ENCODE measurements at places on chromosomes 6 and 20.

GRCh38 chr20:43243672-43244269 lies 54.1 kb upstream of the PTPRT start:
- no peak for DNase-seq

DNA sequence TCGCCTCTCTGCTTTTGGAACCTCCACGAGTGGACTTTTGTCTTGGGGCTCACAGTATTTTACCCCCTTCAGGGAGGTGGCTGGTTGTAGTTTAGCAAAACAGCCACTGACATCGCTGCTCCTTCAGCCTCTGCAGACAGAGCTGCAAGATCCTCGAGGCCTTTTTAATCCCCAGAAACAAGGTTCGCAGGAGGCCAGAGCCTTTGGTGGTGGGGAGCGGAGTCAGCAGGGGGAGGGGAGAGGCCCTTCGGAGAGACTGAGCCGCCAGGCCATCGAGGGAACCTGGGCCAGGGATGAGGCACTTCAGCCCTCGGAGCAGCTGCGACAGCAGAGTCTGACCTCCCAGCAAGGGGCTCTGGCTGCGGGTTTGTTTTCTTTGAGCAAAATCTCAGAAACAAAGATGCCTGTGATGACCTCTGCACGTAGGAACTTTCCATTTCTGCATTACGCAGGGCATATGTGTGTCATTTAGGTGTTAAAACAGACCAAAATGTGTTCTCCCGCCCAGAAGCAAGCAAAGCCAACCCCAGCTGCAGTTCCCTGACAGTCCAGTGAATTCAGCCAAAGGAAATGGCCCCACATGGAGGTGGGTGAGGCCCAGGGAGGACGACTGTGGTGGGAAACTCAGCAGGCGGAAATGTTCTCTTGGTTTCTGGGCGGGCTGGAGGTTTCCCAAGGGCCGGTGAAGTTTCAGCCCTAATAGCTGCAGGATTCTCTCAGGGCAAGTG lies 171.2 kb upstream of the SULF2 start:
- no peak for DNase-seq

GRCh38 chr20:37999526-38000263 lies 33.6 kb downstream of the TTI1 start:
- no peak for DNase-seq

DNA sequence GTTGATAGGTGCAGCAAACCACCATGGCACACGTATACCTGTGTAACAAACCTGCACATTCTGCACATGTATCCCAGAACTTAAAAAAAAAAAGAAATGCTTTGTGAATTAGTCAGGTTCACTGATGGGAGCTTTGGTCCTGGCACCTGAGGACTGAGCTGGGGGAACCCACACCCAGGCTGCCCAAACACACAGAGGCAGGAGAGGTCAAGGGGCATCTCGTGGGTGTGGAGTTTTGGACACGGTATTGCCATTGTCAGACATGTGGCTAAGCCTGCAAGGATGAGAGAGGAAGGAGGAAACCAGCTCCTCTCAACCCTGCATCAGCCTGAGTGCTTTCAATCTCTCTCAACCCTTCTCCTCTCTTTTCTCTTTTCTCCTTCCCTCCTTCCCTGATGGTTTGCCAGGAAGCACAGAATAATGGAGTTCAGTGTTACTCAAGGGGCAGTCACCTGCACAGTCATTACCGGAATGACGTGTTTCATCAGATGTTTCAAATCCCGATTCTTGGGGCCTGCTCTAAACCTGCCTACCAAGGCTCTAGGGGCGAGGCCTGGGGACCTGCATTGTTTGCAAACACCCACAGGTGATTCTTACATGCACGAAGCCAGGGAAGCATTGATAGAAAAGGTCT lies 89.9 kb upstream of the NEDD9 start:
- DNase-seq = no peak

DNA sequence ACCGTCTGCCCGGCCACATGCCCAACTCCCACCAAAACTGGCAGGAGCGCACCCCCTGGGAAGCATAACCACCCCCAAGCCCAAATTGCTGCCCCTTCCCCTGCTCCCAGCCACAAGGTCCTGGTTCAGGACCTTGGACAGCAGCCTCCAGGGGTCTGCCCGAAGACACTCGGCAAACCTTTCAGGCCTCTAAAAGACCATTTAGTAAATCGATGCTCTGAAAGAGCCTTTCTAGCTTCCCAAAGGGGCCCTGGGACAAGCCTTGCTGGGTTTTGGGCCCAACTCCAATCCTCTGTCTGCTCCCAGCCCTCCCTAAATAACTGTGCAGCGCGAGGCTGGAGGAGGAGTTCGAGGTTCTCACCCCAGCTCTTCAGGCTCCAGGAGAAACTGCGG lies 30.5 kb downstream of the GRM4 start:
- no peak for DNase-seq

GRCh38 chr20:43389211-43389610 lies 68.5 kb upstream of the SRSF6 start:
- peak; percentile 36 for DNase-seq

- DNase-seq = no peak
Observed at GRCh38 chr6:57257911-57258541, 35.9 kb upstream of the RAB23 start.

- DNase-seq = no peak
Observed at GRCh38 chr6:36853325-36853724, 14.1 kb upstream of the CPNE5 start.

- DNase-seq = no peak
Observed at GRCh38 chr20:23142162-23143050, 56.3 kb upstream of the CD93 start.

GRCh38 chr6:43199912-43200311 lies 17.9 kb downstream of the CUL9 start:
- no peak for DNase-seq

- no peak for DNase-seq
Observed at GRCh38 chr6:27205375-27206278, 41.9 kb upstream of the PRSS16 start.

- no peak for DNase-seq
Observed at GRCh38 chr20:21190869-21191268, 65.0 kb downstream of the KIZ start.

- peak; percentile 32 for DNase-seq
Observed at GRCh38 chr6:125587666-125588632, 161.5 kb upstream of the HEY2 start.

DNA sequence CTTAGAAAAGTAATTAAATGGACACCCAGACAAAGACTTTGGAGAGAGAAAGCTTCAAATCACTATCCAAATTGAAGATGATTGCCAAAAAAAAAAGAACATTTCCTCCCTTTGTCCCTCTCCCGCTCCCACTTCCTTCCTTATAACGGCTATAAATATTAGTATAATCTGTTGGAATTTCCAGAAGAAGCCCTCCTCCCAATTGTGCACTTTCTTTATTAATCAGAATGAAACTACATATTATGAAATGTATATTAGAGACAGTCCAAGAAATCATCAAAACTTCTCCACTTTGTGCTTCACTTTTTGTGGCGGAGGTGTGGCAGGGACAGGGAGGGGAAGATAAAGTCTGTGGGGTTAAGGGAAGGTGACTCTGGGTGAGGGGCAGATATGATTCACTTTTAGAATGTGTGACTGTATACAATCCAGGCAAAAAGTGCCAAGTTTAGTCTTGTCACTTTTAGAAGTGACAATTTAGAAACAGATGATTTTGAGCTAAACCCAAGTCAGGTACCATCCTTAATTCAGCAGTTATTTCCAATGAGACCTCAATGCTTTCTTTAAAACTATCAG lies 195.0 kb upstream of the MARCKS start:
- DNase-seq = no peak

- DNase-seq = no peak
Observed at GRCh38 chr6:126312013-126312665, 27.8 kb upstream of the CENPW start.

- peak; percentile 77 for DNase-seq
Observed at GRCh38 chr6:152293404-152293803, 343.8 kb downstream of the SYNE1 start.

GRCh38 chr20:63058696-63059335 lies 52.1 kb upstream of the BHLHE23 start:
- DNase-seq = no peak

- DNase-seq = no peak
Observed at GRCh38 chr6:14811775-14812428, 434.0 kb upstream of the JARID2 start.

DNA sequence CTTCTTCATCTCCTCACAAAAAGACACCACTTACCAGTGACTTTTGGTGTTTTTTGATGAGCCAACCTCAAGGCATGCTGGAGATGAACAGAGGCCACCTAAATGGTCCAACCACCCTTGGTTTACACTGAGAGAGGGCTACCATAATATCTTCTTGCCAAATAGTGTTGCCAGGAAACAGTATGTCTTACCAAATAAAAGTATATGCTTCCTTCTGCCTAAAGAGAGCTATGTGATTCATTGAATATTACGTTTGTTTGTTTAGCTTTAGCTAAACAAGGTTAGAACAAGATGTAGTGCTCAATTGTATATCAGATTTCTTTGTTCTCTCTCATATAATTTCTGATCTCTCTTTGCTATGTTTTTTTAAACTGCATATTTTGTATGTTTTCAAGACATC lies 40.6 kb upstream of the BMP6 start:
- DNase-seq = no peak

DNA sequence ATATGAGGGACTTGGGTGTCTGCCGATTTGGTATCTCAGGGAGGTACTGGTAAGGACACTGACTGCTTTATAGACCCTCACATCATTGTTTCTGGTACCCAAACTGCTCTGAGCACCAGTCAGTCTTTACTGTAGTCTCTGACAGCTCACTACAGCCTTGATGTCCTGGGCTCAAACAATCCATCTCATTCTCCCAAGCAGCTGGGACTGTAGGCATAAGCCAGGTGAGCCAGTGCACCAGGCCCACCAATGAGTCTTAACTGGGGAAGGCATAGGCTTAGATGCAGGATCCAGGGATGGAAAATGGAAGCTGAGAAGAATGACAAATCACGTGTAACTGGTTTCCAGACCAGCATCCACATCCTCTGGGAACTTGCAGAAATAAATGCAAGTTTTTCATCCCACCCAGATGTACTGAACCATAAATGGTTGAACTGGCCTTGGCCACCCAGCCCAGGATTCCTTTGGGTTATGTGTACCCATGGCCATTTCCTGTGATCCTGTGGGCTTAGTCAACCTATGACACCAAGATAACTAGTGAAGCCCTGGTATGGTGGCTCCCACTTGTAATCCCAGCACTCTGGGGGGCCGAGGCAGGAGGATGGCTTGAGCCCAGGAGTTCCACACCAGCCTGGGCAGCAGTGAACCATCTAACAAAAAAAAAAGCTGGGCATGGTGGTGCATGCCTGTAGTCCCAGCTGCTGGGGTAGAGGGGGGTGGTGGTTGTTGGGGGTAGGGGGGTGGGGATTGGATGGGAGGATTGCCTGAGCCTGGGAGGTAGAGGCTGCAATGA lies 5.8 kb downstream of the TUBB start:
- DNase-seq = no peak

DNA sequence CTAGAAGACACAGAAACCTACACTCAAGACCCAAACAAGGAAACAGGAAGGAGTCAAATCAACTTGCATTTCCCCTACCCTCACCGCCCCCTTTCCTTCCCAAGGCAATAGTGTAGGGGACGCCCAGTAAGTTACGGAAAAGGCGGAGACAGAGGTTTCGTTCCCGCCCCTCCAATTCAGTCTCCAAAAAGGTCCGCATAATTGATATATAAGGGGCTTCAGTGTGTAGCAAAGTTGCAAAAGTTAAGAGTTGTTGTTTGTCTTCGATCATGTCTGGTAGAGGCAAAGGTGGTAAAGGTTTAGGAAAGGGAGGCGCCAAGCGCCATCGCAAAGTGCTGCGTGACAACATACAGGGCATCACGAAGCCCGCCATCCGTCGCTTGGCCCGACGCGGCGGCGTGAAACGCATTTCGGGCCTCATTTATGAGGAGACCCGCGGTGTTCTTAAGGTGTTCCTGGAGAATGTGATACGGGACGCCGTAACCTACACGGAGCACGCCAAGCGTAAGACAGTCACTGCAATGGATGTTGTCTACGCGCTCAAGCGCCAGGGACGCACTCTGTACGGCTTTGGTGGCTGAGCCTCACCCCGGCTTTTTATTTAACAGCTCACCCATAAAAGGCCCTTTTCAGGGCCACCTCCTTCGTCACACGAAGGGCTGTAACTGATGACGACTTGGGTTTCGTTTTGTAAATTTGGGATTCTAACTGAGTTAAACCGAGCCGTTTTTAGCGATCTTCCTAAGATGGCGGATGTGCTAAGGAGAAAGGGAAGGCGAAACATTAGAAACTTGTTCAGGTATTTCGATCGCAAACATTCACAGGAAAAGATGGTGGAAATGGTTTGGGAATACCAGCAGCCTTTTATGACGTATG lies 124.6 kb upstream of the BTN3A2 start:
- DNase-seq = peak; percentile 69

DNA sequence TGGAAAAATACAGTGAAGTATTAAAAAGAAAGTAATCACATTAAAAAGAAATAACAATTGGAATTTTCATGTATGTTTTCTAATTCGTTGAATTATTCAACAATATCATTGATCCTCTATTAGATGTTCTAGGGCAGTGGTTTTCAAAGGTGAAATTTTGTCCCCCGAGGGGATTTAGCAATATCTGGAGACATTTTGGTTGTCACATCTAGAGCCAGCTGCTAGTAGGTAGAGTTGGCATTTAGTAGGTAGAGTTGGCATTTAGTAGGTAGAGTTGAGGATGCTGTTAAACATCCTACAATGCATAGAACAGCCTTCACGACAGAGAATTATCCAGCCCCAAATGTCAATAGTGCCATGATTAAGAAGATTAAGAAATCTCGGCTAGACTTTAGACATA lies 173.7 kb downstream of the BCAS1 start:
- no peak for DNase-seq

DNA sequence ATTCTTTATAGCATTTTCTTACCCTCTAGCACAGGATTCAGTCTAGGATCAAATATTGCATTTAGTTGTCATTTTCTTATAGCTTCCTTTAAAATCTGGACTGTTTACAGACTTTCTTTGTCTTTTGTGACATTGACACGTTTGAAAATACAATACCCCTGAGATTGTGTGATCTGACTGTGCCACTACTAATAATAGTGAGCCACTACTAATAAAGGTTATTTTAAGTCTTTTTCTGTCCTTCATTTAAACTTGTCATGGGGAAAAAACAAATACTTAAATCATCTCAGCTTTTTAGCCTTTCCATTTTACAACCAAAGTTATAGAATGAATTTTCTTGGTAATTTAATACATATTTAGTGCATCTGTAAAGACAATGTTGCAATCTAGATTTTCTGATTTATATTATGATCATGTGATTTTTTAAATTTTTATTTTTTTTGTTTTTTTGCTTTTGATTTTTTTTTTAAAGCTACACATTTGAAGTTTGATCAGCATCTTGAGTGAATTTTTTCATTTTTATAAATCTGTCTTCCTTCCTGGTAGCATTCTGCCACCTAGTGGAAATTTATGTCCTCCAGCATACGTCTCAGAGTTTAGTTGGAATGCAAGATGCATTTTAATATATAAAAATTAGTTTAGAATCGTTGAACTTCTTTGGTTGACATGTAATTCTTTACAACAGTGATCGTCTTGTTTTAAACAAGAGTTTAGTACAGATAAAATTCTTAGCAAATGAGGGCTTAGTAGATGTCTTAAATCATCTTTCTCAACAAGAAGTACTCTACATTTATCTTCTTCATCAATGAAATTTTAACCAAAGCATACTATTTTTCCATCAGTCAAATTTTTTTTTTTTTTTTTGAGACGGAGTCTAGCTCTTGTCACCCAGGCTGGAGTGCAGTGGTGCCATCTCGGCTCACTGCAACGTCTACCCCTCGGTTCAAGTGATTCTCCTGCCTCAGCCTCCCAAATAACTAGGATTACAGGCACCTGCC lies 119.4 kb downstream of the NCOA3 start:
- no peak for DNase-seq

- no peak for DNase-seq
Observed at GRCh38 chr6:118485601-118486550, 62.2 kb upstream of the PLN start.

Data from heart left ventricle (tissue), 16 donors.